ENCODE measurements at places on chromosomes 3 and 15.

DNA sequence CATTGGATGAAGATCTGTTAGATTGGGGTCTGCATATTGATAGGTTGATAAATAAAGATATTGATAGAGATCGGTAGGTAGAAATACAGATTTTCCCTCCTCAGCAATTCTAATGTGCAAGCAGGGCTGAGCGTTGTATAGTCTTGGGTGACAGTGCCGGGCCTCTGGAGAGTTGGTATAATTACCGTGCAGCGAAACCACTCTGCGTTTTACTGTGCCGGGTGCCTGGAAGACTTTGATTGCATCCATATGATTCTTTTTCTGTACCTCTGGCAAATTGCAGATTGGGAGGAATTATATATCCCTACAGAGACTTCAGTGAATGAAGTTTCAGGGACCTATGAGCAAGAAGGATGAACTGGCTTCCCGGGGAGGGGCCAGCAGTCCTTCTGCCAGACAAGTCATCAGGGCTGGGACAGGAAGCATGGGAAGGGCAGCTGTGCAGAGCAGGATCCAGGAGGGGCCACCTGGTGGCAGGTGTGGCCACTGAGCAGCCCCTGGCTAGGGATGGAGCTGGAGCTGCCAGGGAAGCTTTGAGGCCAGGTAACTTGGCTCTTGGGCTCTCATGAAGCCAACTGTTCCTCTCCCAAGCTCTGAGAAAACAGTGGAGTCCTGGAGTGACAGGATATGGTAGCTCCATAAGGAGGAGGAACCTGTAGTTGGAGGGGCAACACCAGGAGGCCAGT, 132.5 kb downstream of the APBA2 start:
- DNase-seq, result no peak

- DNase-seq, result no peak
Measured at GRCh38 chr3:4756855-4757574, 222.2 kb upstream of the BHLHE40 start.

- DNase-seq, result no peak
Measured at GRCh38 chr3:118772547-118773011, 262.1 kb downstream of the IGSF11 start.

DNA sequence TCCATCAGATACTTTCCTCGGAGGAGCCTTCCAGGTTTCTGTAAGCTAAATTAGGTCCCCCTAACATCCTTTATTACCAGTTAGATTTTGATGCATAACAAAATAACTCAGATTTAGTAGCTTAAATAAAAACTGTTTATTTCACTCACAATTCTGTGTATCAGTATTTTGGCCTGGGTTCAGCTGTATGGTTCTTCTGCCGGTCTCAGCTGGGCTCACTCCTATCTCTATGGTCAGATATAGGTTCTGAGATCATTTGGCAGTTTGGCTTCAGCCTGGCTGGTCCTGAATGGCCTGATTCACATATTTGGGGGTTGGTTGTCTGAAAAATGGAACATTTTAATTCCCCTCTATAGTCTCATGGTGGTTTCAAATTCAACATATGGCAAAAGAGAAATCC, 1125.3 kb downstream of the TBL1XR1 start:
- DNase-seq, result no peak

GRCh38 chr3:152050903-152051302, 177.5 kb downstream of the SUCNR1 start:
- no peak for DNase-seq

- DNase-seq, result no peak
Measured at GRCh38 chr3:73719413-73719851, 94.7 kb upstream of the PDZRN3 start.

- DNase-seq, result no peak
Measured at GRCh38 chr3:52986938-52987337, 58.9 kb downstream of the SFMBT1 start.

GRCh38 chr3:31541089-31541488, 8.4 kb downstream of the STT3B start:
- DNase-seq, result no peak

DNA sequence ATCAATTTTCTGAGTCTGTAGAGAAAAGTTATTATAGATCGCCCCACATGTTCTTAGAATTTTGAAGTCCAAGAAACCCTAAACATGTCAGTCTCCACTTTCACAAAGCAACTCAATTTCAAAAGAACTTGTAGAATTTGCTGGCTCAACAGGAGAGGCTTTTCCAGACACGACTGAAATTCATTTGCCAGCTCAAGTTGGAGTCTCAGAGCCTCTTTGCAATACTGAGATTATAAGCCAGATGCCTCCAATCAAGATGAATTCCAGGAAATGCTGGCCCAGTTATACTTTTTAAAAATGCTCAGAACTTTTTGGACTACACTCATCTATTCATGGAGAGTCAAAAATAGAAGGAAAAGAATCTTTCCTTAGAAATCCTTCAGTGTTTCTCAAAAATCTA, 56.9 kb upstream of the NLGN1 start:
- no peak for DNase-seq

DNA sequence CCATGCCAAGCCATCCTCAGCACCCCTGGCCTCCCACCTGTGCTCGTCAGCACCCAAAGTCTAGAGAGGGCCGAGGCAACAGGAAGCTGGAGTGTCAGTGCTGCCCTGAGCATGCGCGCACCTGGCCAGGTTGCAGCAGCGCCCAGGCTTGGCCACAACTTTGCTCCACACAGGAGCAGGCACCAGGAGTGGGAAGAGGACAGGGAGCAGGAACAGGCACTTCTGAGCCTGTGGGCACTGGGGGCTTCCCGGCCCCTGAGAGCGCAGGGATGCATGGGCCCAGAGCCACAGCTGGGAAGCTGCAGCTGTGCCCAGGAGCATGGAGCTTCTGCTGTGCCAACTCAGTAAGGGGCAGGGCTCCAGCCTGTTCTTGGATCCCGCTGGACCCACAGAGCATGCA, 471.5 kb upstream of the WNT5A start:
- no peak for DNase-seq

GRCh38 chr15:51108933-51109550, 14.3 kb upstream of the TNFAIP8L3 start:
- DNase-seq, result no peak

DNA sequence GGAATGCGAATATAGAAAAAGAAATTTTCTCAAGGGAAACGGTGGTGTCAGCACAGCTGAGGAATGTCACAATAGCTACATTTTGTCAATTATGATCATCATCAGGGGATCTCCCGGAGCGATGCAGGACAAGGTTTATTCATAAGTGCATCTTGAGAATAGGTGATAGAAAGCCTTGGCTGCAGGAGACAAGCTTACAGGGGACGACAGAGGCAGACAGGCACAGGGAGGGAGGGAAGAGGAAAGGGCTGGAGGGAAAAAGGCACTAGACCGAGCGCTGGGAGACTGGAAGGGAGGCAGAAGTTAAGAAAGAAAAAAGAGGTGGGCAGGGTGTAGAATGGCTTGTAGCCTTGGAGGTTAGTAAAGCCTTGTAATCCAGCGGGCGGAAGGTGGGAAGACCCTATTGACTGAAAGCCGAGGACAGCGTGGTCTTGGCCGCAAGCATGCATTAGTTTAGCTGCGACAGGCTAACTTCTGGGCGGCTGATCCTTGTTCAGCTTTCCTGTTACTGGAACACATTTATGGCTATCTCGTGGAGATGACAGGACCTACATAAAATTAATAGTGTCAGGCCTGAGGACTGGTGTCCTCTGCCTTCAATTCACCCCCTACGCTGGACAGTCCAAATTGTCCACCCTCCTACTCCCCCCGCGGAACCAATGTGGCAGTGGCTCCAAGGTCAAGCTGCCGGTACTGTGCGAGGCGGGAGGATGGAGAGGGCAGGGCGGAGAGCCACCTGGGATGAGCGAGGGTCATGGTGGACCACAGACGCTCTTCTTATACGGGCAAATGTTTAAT, 1.4 kb upstream of the NECTIN3 start:
- no peak for DNase-seq

DNA sequence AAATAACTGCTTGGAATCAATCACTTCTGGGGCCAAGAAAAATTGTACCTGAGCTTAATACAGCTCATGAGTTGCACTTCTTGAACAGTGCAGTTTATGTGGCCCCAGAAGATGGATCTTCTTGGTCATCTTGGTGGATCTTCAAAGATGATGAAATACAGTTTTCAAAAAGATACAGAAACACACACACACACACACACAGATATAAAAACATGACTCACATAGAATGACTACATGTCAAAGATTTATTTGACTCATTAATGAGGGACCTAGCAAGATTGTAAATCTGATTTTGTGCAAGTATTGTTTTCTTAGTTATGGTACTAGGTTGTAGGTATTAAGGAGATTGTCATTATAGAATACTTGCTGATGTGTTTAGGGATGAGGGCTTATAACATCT, 32.6 kb downstream of the PDCD6IP start:
- DNase-seq, result no peak

GRCh38 chr15:37008205-37008604, 92.1 kb downstream of the MEIS2 start:
- no peak for DNase-seq

DNA sequence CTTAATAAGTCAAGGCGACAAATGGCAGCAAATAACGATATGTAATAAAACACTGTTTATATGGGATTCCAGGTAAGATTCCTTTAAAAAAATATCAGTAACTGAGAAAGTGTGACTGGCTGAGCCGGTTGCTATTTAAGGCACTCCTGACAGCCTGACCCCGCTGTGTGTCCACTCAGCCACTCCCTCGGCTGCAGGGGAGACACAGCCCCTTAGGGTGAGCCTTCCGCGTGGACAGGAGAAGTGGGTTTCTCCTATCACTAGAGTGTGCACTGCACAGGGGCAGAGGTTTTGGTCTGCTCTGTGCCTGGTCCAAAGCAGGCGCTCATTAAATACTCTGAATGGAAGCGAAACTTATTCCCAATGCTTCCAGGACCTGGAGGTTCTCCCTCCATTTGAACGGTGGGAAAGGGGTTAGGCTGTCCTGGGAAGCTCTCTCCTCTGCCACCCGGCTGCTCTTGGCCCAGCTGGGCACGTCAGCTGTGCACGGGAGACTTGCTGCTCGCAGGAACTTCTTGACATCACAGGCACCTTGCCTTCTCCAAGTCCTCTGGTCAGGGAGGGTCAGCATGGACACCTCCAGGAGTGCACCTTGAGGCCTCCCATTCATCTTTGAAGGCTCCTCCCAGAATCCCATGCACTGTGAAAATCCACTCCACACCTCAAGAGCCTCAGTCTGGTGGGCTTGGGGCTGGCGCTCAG, 43.3 kb upstream of the SLCO2A1 start:
- no peak for DNase-seq

DNA sequence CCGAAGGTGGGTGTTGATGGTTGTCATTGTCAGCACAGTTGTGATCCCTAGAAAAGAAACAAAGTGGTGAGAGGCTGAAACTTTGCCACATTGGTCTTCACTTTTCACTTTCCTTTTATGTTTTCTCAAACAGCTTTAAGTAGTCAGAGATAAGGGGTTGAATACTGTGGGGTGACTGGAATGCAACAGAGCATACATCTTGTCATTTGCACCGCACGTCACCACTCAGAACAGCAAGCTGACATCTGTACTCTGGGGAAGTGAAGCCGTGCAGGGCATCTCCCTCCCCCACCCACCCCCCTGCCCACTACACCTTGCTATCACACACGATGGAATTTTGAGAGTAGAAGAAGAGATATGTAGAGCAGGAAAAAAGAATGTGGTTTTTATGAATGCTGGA, 211.7 kb downstream of the GABRB3 start:
- DNase-seq, result no peak

- DNase-seq, result no peak
Measured at GRCh38 chr3:169044331-169045113, 619.0 kb downstream of the MECOM start.

GRCh38 chr3:43289841-43290470, 3.6 kb downstream of the SNRK start:
- no peak for DNase-seq

- no peak for DNase-seq
Measured at GRCh38 chr3:170320461-170321121, 36.9 kb upstream of the SKIL start.

GRCh38 chr3:102159810-102160451, 274.9 kb upstream of the ZPLD1 start:
- no peak for DNase-seq
